Natural killer cell (primary cell): ENCODE measurements at places on chromosomes 16 and 17.

GRCh38 chr17:20263595-20263994, 203.7 kb downstream of the LGALS9B start:
- no peak for DNase-seq

DNA sequence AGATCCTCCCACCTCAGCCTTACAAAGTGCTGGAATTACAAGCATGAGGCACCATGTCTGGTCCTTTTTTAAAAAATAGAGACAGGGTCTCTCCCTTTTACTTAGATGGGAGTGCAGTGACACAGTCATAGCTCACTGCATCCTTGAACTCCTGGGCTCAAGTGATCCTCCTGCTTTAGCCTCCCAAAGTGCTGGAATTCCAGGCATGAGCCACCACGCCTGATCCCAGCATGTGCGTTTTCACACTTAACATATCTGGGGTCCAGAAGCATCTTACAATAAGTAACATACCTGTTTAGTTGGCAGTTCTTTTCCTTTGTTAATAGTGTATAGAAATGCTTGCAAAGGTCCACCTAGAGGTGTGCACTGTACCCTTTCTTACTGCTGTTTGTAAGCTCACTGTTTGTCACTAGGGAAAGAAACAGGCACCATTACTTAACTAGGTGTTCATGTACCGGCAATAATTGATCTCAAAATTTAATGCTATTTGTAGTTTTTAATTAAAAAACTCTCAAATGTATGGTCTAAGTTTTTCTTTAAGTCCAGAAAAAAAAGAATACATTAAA, 221.7 kb downstream of the RPTOR start:
- DNase-seq, result no peak

DNA sequence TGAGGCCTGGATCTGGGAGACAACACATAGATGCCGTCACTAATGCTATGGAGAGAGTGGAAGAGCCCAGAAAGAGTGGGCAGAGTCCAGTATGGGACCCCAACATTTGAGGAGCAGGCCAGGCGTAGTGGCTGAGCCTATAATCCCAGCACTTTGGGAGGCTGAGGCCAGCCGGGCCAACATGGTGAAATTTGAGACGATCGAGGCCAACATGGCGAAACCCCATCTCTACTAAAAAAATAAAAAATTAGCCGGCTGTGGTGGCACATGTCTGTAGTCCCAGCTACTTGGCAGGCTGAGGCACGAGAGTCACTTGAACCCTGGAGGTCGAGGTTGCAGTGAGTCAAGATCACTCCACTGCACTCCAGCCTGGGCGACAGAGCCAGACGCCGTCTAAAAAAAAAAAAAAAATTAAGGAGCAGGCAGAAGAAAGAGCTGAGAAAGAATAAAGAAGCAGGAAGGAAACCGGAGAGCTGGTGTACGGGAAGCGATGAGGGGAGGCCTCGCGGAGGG, 6.0 kb upstream of the DNAI2 start:
- no peak for DNase-seq

GRCh38 chr17:14793237-14793636, 471.9 kb downstream of the PMP22 start:
- DNase-seq, result no peak

GRCh38 chr17:37708616-37709212, 36.1 kb downstream of the HNF1B start:
- no peak for DNase-seq

- DNase-seq, result no peak
Observed at GRCh38 chr17:56623383-56623782, 29.9 kb downstream of the NOG start.

- DNase-seq, result no peak
Observed at GRCh38 chr17:82560252-82560642, 40.7 kb downstream of the FOXK2 start.

- DNase-seq, result peak; percentile 63
Observed at GRCh38 chr17:1561420-1562175, 994 bp downstream of the PITPNA start.

- DNase-seq, result no peak
Observed at GRCh38 chr16:53803451-53803850, 99.5 kb downstream of the FTO start.

DNA sequence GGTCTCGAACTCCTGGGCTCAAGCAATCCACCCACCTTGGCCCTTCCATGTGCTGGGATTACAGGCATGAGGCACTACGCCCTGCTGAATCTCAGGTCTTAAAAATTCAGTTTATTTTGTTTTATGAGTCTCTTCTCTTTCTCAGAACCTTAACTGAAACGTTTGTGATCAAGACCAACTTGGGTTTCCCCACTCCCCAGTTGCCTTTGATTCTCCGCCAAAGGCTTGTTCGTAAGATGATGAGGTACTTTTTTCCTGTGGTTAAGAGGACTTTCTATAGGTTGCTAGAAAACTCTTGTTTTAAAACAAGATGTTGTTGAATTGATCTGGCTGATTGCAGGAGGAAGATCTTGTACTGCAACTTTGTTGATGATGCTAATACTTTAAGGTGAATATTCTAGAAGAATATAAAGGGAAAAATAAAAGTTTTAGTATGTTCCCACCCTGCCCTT, 11.7 kb downstream of the ABCC1 start:
- no peak for DNase-seq
